Activated T-cell treated with anti-CD3 and anti-CD28 coated beads, Interleukin-2, amount 50 U/mL, for 1 hour (primary cell): ENCODE measurements at places on chromosomes 12 and 14.

DNA sequence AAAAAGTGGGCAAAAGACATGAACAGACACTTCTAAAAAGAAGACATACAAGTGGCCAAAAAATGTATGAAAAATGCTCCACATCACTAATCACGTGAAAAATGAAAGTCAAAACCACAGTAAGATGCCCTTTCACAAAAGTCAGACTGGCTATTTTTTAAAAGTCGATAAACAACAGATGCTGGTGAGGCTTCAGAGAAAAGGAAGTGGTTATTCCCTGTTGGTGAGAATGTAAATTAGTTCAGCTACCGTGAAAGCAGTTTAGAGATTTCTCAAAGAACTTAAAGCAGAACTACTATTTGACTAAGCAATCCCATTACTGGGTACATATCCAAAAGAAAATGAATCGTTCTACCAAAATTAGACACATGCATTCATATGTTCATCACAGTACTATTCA lies 237.0 kb downstream of the KIF21A start:
- DNase-seq: no peak

DNA sequence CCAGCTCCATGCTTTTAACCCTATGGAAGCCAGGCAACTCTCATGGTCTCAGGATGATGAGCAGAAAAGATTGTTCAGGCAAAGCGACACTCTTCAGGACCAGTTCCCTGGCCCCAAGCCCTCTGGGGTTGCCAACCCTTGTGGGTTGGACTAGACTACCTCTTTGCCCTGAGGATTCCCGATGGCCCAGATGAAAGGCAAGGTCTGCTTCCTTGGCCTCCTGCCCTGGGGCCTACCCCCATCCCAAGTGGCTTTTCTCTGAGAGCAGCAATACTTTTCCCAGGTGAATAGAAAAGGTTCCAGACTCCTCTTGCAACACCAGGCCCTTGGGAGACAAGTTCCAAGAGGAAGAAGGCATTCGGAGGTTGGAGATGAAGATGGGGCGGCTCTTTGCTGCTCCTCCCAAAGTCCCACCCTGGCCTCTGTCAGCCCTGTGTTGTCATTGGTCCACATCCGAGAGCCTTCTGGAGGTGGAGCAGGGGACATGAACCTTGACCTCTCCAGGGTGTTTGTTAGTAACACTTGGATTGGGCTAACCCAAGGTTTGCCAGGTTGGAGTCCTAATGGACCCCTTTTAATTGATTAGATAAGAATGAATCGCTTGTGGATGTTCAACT lies 131.1 kb downstream of the GCH1 start:
- no peak for DNase-seq

DNA sequence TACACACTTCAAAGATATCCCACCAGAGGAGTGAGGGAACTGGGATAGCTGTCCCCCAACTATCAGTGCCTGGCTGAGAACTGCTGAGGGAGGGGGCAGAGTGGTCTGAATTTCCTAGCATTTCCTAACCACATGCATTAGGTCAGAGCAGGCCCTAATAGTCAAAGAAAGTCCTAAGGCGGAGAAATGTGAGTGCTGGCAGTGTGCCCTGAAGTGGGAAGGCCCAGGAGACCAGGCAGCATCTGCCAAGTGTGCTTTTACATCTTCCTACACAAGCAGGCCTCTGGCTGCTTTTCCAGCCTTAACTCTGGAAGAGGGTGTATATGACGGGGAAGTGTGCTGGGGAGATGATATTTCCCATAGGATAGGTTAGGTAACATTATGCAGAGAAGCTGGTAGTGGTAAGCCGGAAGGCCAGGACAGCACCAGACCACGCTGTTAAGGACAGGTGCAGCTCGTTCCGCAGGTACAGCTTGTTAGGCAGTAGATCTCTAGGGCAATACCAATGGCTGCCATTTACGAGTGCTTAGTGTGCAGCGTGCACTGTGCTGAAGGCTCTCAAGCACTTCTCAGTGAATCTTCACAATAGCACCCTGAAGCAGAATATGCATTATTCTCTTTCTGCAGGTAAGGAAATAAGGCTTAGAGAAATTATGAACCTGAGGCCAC lies 9.1 kb upstream of the CCDC198 start:
- DNase-seq: no peak

DNA sequence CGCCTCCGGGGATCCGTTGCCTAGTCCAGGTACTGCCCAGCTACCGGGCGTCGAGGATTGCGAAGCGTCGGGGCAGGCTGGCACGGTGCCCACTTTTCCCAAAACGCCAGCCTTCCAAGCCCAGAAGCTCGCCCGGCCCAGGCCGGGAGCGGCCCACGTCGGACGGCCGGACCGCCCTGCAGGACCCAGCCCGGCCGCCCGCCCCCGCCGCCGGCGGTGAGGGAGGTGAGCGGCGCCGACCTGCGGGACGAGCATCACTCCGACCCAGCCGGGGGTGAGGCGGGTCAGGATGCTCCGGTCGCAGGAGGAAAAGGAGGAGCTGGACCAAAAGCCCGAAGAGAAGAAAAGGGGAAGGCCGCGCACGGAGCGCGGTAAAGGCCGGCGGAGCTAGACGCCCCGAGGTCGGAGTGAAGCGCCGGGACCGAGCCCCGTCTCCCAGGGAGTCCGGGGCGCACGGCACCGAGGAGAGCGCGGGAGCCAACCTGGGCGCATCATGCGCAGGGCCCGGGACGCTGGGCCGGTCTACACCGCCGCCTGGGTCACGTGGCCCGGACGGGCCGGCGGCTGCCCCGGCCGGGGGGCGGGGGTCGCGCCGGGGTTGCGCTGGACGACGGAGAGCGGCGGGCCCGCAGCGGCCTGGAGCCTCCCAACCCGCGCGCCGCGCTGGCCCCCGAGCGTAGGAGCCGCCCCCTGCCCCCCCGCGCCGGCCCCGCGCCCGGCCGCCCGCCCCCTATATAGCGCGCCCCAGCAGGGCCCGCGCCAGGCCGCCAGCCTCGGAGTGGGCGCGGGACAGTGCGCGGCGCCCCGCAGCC lies at the start of gene AQP5:
AQP5 (plus strand) TSS at position 762 of the 812 bp plus-strand sequence. CDS start 146 bp downstream, outside the sequence.
- no peak for DNase-seq

DNA sequence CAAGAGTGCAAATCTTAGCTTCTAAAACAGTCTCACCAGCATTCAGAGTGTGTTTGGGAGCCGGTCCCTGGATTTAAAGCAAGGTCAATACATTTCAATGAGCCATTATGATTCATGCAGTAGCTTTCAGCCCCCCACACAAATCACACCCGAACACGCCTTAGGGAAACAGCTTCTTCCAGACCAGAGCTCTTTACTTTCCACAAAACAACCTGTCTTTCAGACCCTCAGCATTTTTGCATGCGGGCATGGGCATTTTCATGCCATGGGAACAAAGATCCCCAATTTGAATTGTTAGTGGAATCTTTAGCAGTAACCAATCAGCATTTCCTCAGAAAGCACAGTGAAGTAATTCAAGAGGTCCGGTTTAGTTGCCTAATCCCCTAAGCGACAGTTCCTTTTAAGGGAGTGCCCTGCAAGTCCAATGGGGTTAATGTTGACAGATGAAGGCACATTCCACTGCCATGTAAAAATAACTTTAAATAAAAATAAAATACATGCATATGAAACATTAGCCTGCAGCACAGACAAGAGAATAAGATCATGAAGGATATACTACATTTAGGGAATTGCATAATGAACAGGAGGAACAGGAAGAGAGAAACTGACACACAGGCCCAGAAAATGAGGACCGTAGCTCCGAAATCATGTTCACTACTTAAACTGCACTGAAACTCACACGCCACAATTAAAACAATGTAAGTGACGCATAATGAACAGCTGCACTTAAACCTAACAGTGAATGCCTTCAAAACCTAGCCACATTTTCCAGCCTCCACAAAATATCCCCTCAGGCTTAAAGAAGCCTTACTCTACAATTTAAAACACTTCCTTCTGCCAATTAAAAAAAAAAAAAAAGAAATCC lies 4.0 kb downstream of the VPS37B start:
- no peak for DNase-seq

DNA sequence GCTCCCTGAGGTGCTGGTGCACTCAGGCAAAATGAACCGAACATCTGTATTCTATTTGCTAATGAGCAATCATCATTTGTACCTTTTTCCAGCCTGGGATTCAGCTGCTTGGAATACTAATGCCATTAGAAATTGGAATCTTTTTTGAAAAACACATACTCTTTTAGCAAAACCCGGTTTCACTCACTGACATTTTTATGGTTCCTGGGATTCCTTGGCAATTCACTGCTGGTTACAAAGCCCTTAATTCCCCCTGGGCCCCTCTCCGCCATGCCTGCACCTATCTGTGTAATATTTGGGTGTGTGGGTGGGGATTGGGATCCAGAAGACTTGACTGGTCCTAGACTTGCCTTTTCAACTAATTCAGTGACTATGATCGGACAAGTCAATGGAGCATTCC lies 199.1 kb downstream of the FOXN3 start:
- DNase-seq: no peak

DNA sequence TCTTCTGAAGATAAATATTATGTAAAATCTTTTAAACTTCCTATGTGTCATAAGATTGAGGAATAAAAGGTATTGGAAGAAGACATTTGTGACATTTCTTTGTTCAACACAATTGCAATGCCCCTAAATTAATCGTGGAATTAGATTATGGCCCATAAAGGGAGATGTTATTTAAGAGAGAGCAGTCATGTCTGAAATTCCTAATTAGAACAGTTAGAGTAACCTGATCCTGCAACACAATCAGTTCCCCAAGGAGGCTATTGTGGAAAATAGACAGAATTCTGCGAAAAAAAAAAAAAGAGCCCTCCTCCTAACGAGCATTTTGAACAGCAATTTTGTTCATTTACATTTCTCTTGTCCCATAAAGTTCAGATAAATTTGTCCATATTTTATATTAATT lies 339.5 kb downstream of the PAWR start:
- DNase-seq: no peak

GRCh38 chr14:56295743-56296142 lies 177.5 kb downstream of the PELI2 start:
- DNase-seq: no peak

- DNase-seq: no peak
Observed at GRCh38 chr14:85519661-85520305, 10.2 kb upstream of the FLRT2 start.

GRCh38 chr12:31594681-31595080 lies 3.7 kb upstream of the DENND5B start:
- DNase-seq: no peak

- DNase-seq: peak; percentile 66
Observed at GRCh38 chr12:6946033-6946919, 2.5 kb downstream of the C12orf57 start.

DNA sequence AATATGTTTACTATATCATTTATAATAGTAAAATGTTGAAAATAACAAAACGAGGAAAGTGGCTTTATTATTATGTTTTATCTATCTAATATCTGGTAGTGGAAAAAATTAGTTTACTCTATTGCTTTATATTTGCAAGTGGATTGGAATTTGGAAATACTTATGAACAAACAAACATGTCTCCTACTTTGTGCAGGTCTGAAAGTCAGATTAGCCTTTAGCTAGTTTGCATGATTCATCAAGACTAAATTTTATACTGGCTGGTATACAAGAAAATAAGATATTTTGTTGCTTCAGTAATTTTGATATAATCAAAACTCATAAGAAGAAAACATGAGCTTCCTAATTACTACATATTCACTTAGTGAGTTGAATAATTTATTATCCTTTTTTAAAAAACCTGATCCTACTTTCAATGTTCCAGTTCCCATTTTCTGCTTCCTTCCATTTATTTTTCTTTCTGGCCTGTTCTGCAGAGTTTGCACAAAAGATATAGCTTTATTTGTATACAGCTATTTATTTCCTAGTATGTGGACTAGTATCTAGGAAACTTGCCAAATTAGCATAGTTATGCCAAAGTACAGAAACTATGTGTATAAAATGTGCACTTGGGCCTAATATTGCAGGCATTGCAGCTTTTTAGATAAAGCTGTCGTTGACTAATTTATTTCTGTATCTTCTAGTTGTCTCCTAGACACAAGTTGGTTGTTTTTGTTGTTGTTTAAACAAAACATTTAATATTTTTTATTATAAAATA lies 122.0 kb downstream of the AKAP6 start:
- no peak for DNase-seq

DNA sequence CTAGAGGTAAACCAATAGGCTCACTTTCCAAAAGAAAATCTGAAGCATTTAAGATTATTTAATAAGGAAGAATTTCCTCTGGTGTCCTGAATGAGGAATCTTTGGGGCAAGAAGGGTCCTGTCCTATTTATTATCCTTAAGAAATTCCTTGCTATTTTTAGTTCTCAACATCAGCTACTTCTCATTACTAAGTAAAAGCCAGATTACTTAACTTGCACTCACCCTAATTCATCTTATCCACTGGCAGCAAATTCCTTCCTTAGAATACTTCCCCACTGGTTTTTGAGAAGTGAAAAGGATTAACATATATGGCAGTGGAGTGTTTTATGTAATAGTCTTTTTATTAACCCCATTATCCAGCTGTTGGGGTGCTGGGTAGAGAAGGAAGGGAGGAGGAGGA lies 767.7 kb downstream of the DIO2 start:
- no peak for DNase-seq

DNA sequence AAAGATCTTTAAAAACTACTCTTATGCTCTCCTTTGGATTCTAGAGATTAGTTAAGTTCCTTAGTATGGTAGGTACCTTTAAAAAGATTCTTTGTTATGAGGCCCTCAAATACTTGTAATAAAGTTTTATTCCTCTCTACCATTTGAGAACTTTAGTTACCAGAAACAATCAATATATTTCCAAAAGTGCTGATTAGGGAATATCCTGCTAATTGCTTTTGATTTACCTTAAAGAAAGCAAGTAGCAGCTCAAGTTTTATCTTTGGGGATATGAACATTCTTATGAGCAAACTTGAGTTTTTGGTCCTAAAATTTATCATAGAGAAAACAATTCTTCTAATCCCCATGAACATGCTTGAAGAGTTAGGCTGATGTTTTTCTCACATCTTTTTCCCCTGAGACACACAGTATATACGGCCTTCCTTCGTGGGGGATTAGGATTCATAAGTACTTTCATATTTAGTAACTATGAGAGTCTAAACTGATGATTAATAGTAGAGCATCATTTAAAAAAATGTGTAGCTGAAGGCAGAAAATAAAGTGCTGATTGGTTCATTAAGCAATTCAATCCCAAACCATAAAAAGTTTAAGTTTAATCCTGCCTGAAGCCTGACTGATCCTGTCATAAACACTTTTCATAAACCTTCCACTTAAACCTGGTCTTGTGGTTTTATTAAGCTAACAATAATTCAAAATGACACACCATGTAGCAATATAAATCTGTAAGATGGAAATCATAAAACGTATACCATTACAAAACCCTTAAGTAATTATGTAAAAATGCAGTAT lies 380.5 kb upstream of the FBXO33 start:
- DNase-seq: no peak
